ENCODE measurements at places on chromosomes 7 and 10.

- no peak for DNase-seq
Measured at GRCh38 chr7:92665926-92666325, 75.7 kb upstream of the FAM133B start.

DNA sequence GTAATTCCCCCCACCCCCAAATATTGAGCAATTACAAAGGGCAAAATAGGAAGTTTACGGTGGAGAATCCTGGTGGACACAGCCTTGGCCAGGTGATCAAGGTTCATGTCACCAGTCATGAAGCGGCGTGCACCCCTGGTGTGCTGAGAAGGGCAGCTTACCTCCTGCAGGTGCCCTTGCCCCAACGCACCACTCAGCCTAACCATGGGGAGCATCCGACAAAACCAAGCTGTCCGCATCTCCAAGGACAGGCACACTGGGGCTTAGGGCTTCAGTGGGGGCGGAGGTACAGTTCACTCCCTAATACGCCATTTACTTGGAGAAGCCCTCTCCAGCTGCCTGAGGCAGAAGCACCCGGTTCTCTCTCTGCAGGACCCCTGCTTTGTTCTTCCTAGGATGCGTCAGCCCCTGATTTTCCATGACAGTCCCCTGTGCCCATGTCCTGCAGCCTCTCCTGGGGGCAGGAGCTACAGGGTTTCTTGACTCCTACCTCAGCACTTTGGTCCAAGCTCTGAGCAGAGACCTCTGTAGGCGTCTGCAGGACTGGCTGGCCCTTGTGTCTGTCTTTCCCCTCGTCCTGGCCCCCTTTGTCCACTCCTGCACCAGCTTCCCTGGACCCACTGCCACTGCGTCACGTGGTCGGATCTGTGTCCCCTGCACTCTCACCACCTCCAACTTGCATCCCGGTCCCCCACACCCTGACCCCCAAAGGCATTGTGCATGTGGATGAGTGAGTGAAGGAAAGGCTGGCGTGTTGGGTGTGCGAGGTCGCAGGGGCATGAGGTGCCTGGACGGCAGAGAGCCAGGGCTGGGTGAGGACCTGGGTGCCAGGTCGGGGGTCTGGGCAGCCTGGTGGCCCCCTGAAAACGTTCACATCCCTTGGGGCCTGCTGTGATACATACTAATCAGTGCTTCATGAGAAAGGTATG lies 113.7 kb downstream of the LHPP start:
- no peak for DNase-seq

- DNase-seq, result no peak
Measured at GRCh38 chr7:24668927-24669635, 88.2 kb downstream of the GSDME start.

GRCh38 chr10:21813946-21814345 lies 189.6 kb downstream of the DNAJC1 start:
- DNase-seq, result no peak

- no peak for DNase-seq
Measured at GRCh38 chr7:102890292-102890970, 22.4 kb upstream of the LRRC17 start.

DNA sequence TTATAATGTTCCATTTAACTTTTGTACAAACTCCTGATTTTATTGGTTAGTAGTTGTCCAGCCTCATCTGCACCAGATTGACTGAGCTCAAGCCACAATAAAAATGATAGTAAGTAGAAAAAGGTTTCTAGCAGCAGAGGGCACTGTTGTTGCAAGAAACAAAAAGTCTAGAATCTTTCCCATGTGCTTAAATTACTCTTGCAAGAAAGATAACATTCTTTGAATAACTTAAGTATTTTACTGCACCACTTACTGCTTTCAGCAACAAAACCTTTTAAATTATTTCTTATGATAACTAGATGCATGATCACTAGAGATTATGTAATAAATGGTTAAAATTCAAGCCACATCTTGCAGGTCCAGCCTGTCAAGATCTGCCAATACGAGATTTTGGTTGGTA lies 27.0 kb downstream of the LMOD2 start:
- no peak for DNase-seq

DNA sequence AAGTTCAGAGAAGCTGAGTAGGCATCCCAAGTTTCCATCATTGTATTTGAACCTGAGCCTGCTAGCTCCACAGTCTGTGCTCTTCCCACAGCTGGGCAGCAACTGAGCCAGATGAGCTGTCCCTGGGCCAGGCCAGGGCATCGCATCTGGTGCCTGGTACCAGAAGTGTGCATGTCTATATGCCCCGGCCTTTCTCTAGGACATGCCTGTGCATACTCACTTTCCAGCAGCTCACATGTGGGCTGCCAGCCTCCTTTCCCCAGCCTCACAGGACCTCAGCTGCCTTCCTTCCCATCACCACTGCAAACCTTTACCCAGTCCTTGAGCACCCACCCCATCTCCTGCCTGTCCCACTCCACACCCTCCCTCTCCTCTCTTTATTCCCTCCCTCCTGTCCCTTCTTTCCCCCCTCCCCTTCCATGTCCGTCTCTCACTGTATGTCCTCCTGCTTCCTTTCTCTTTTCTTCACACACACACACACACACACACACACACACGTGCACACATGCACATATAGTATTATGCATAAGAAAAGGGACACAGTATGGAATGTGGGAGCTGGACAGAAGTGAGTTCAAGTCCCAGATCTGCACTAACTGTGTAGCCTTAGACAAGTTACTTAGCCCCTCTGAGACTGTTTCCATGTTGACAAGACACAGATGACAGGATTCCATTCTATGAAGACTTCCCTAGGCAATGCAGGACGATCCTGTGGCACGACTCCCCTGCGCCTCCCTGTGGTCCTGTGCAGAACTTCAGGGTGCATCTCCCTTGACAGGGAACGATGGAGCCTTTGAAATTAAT lies 10.9 kb downstream of the CDHR1 start:
- peak; percentile 28 for DNase-seq

DNA sequence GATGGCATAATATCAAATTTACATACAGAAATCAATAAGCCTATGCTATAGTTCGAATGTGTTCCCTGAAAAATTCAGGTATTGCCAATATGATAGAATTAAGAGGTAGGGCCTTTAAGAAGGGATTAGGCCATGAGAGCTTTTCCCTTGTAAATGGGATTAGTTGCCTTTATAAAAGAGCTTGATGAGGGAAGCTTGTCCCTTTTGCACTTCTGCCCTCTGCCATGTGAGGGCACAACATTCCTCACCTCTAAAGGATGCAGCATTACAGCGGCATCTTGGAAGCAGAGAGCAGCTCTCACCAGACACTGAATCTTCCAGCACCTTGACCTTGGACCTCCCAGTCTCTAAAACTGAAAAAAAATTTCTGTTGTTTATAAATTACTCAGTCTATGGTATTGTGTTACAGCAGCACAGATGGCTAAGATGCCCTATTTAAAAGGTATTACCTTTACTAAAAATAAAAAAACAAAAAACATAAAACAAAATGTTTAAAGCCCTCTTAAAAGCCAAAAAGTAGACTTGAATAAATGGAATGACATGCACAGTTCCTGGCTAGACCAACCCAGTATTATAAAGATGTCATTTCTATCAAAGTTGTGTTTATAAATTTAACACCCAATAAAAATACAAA lies 909.6 kb downstream of the REEP3 start:
- no peak for DNase-seq

DNA sequence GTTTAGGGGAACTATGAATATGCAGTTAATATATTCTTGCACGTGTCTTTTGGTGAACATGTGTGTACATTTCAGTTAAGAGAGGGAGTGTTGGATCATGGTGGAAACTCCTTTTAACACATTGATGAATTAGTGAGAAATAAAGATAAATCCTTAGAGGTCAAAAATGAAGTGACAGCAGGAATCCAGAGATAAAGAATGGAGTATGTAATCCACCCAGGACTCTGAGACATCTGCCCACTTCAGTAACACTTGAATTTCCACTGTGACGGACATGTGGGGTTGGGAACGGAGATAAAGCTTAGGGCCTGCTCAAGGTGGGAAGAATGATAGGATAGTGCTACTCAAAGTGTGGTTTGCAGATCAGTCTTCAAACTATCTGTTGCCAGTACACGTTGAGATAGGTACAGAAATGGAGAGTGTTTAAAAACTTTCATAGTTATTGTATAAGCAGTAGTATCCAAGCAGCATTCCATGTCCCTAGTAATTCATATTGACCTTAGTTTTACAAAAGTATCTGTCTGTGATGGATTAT lies 6.6 kb upstream of the RELN start:
- DNase-seq, result no peak

DNA sequence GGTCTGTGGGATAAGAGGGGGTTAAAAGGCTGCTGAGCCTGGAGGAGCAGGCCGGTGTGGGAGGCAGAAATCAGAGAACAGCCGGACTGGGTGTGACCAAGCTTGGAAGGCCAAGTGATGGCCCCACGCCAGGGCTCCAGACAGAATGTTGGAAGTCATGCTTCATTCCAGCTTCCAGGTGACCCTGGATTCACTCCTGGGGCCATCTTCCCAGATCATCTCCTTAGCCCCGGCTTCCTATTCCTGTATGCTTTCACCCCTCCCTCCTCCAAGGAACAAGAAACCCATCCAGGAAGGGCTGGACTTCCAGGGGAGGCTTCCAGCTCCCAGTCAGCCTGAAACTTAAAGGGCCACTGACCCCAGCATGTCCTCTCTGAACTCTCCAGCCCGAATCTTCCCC lies 1.0 kb downstream of the INMT start:
- no peak for DNase-seq

DNA sequence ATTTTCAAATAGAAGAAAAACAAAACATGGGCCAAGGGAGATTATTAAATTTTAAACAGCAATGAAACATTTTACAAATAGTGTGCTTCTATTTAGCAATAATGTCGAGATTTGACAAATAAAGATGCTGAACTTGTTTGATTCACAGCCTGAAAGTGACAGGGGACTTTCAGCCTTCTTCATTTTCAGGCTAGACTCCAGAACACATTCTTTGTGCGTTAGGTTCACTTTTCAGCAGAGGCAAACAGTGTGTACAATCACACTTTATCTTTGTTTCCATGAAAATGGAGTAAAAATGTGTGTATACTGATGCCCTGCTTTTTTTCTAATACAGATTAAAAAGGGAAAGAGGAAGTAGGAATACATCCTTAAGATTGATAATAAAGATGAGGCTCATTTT lies 35.6 kb downstream of the FAM171A1 start:
- no peak for DNase-seq

Data from nucleus accumbens (tissue), 56 donors.